ENCODE measurements at places on chromosomes 16 and 17.

- DNase-seq: no peak
Observed at GRCh38 chr17:63249256-63250004, 196.7 kb downstream of the CYB561 start.

- no peak for DNase-seq
Observed at GRCh38 chr17:4541328-4542002, 13.7 kb downstream of the MYBBP1A start.

DNA sequence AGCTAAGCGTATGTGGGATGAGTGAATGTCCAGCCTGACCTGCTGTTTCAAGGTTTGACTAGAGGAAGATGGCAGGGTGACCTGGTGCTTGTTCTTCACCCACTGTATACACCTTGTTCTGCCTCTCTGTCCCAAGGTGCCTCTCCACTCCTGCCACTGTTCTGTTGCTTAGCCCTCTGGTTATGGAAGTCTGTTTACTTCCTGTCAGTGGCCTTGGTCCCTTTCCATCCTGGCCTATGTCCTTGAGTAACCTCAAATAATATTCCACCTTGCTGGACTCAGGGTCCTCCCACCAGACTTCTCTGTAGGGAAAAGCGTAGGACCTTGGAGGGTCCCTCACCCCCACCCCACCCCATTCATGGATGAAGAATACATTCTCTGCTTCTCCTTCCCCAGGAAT is 73.2 kb upstream of the SALL1 start:
- DNase-seq: no peak

DNA sequence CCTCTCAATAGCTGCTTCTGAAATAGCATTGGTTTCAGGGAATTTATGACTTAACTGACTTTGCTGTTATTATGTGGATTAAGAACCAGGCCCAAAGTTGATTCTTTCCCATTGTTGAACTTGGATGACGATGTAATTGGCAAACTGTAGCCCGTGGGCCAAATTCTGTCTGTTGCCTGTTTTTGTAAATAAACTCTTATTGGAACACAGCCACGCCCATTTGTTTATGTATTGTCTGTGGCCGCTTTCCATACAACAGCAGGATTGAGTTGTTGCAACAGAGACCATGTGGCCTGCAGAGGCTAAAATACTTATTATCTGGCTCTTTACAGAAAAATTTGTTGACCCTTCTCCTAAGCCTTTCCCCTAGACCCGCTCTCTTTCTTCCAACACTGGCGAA is 31.6 kb downstream of the NTN1 start:
- no peak for DNase-seq

DNA sequence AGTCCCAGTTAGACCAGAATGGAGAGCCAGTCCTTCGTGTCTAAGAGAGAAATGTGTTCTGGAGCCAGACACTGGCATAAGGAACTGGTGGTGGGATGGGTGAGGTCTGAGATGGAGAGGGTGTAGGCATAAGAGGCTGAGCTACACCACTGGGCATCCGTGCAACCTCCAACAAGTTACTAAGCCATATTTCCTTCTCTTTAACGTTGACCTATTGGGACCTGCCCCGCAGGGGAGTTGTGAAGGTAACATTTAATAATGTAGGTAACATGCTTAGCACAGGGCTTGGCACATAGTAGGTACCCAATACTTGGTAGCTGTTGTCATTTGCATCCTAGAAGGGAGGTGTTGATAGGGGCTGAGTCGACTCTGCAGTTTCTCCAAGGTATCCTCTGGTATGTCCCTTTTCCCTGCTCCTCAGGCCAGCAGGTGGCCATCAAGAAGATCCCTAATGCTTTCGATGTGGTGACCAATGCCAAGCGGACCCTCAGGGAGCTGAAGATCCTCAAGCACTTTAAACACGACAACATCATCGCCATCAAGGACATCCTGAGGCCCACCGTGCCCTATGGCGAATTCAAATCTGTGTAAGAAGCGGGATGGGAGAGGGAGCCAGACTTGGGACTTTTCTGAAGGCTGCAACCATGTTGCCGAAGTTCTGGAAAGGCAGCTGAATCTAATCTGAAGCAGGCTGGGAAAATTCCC is 1.2 kb downstream of the MAPK7 start:
- no peak for DNase-seq

DNA sequence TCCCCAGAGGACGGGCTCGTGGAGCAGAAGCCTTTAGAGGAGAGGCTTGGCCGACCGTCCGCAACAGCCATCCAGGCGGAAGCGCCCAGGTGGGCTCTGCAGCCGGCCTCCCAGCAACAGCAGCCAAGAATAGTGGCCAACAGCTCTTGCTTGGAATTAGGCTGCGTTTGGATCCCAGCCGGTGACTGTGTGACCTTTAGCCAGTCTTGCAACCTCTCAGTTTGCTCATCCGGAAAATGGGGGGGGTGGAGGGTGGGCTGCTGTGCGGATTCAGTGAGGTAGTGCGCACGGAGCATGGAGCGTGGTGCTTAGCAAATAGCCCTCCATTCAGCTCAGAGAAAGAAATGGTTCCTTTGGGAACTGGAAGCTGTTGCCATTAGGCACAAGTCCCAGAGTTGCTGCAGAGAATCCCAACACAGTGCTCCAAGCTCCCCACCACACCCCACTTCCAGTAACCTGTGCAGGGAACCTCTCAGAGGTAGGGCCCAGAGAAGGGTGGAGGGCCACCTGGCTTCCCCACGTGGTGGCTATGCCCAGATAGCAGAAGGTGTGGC is 46.7 kb downstream of the RTN4RL1 start:
- DNase-seq: no peak
